ENCODE measurements at places on chromosomes 5 and 9.

GRCh38 chr9:127783111-127784008 is 2.5 kb upstream of the CDK9 start:
- DNase-seq = no peak

DNA sequence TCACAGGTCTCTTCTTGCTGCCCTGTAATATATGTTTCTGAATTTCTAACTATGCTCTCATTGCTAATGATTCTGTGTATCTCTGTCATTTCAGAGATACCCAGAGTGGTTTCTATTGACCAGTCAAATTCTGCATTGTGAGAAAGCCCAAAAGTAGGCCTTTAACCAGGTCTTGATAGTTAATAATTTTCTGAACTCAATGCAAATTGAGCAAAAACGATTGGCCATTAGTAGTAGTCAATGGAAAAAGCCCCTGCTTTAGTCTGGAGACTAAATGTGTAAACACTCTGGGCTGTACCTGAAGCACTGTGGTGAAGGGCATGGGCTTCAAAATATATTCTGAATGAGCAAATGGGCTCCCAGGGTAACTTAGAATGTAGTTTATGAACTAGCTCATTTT is 307.6 kb downstream of the ARL15 start:
- no peak for DNase-seq

DNA sequence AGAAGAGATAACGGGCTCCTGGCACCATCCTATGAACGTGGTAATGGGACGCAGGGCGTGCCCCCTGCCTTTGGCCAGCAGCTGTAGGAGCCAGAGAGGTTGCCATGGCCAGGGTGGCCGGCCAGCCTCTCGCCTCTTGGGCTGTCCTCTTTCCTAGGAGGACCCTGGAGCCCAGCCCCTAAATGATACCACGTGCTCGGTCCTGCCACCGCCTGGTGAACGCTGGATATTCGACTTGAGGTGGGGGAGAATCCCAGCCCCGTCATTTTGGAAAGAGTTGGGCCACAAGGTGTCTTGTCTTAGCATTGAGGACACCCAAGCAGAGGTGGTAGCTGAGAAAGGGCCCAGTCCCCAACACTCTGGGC is 391 bp upstream of the NRG2 start:
- no peak for DNase-seq

GRCh38 chr5:5795074-5795771 is 372.7 kb downstream of the ICE1 start:
- no peak for DNase-seq

- DNase-seq = no peak
Measured at GRCh38 chr5:14417792-14418765, 163.5 kb upstream of the OTULINL start.

DNA sequence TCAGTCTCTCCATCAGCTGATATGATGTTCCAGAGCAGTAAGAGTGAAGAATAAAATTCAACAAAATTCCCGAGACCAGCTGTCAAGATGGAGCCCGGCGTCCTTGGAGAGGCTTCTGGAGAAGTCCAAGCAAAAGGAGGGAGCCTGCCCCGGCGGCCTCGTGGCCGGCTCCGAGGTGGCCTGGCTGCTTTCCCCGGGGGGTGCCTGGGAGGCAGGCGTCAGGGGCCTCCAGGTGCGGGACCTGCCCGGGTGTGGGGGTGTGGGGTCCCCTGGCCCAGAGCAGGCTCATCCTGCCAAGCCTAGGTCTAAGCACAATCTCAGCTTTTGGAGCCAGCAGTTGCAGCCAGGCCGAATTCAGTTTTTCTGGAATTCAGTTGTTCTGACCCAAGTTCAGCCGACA is 122.6 kb upstream of the IQGAP2 start:
- no peak for DNase-seq

DNA sequence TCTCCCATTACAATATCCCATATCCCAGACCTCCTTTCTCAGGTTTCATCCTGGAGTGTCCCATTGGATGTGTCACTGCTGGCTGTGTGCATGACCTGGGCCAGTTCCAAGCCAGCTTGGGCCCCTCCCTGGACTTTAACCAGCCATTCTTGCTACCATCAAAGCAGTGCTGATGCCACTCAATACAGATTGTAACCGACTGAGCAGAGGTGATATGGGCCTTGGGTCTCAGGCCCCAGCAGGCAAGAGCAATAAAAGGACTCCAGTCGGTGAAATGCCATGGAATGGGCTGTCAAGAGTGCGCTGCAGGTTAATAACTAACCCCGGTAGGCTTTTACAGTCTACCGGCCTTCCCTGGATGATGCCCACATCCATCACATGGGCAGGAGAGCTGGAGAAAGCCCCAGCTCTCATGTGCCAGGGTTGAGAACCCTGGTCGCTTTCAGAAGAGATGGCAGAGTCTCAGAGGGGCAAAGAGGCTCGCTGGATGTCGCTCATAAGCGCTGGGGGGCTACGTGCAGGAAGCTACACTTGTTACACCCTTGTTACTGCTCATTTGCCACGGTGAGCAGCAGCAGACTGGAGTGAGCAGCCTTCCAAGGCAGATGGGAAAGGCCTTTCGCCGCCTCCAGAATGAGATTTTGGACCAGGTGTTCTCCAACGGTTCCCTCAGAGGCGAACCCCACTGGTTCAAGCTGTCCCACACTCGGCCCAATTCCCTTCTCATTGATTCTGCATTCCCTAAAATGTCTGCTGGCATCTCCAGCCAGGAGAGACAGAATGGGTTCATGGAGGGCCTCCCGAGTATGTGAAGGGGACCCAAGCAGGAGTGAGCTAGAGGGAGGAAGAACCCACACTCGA is 13.2 kb downstream of the EPB41L4B start:
- DNase-seq = no peak

GRCh38 chr5:109690975-109691574 is 1.3 kb downstream of the MAN2A1 start:
- DNase-seq = peak; percentile 23

DNA sequence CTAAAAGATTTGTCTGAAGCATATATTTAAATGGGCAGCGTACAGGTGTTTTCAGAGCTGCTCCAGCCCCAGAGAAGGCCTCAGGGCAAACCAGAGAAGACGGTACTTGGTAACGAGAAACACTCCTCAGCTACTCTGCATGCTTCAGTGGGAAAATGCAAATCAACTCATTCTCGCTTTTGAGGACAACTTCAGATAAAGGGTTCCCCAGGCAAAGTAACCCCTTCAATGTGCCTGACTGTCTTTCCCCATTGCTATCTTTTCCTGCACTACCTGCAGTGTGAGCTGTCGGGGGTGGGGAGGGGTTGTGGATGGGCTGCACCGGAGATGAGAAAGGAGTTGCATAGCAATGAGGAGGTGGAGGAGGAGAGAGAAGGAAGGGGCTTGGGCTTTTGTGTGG is 339.7 kb upstream of the CLINT1 start:
- DNase-seq = no peak

DNA sequence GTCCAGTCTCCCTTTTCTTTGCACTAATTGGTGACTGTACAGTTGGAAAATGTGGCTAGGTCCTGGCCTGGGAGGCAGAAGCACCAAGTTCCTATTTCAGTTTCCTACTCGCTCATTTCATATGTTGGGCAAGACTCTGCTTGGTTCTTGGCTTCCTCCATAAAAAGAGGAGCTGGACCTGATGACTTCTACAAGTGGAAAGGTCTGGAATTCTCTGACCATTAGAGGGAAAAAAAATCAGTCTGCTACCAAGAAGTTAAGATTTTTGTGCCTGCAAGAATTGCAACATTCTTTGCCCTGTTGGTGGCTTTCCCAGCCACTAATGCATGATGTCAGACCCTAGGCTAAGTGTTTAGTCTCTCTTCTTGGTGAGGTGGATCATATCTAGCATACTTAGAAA is 91.5 kb downstream of the WDR41 start:
- no peak for DNase-seq

- DNase-seq = no peak
Measured at GRCh38 chr9:133876836-133877235, 115.3 kb downstream of the VAV2 start.

- no peak for DNase-seq
Measured at GRCh38 chr5:82975812-82976211, 101.4 kb downstream of the TMEM167A start.

GRCh38 chr5:150700246-150700593 is 642 bp downstream of the RBM22 start:
- no peak for DNase-seq

DNA sequence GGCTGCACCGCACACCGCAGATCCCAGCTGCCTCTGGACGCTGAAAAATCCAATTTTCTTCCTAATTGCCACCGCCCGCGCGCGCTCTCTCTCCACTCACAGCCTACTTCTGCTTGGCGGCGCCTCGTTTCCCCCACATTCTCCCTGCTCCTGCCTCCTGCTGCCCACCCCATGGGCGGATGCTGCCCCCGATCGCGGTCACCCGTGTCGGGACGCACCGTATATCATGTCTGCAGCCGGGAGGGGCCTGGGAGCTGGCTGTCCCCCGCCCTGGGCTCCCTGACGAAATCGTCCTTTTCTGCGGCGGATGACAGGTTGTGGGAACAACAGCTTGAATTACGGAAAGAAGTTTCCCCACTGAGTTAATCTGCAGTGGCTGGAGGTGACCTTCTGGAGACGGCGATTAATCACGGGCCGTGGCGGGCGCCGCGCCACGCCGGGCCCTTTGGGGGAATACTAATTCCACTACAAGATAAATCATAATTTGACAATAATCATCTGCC is 36.3 kb upstream of the PSD2 start:
- no peak for DNase-seq

DNA sequence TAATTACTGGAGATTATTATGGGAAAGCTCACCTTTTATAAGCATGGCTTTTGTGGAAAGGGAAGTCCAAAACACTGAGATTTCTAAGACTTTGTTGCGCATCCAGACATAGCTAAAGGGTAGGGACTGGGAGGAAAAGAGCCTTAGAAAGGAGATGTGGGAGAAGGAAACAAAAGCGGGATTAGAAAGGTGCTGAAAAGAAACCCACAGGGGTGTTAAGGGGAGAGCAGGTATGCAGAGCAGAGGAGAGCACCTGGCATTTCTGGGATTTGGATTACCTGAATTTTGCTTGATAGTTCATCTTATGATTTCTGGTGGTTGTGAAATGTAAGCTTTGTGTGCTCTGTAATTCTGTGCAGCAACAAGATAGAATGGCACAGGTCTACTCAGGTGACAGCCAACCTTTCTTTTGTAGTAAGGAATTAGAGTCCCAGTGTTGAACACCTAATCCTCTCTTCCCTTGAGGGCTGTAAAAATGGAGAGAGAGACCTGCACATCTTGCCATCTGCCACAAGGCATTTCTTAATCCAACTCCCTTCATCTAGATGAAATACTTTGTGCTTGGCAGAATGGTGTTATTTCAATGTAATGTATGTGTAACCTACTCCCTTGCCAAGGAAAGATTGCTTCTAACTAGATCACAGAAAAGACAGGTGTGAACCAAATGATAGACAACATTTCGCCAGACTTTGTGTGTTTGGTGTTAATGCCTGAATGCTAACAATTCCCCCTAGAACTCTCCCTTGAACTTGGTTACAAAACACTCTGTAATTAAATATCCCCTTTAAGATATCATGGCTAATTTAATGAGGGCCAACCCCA is 47.4 kb downstream of the ATPSCKMT start:
- DNase-seq = no peak

DNA sequence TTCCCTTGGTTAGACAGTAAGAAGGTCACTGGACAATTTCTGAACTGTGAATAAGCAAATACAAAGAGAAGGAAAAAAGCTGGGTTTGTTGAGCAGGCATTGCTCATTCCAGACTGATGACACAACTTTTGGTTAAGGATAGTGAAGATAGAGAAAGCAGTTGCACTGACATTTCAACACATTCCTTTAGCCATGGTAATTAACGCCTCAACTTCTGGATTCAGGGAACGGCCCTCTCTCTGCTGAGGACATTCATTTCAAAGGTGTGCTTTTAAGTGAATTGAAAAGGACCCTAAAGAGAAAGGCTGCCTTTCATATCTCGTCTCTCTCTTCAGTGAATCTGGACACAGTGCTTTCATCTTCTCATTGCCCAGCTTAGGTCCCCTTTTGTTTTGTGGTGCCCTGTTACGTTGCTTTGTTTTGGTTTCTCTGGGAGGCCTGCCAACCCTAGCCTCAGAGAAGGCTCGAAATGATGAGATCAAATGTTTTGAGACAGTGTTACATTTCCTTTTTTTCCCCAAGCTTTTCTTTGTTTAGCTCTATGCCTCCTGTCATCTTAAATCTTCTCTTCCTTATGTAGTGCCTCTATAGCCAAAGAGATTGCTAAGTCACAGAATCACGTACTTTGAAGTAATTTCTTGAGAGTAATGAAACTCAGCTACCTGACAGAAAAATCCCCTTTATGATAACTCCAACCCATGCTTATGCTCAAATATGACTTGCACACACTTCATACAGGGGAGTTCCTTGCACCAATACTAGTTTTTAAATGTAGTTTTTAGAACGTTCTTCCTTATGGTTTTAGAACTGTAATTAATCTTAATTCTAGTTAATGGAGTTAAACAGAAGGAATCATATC is 94.4 kb upstream of the IFNE start:
- DNase-seq = peak; percentile 3

GRCh38 chr9:35906923-35907699 is 1.1 kb downstream of the HRCT1 start:
- no peak for DNase-seq
